ENCODE measurements at places on chromosomes 5 and 9. TPM values are rescaled to one million over a fixed set of nuclear protein-coding genes. Genes with fewer than 3 reads are reported as not detected.

Gene TPPP
- total RNA-seq: 2.6 TPM

Gene HAPLN1
- total RNA-seq: 2.9 TPM

Gene PPP1R26
- 50.2 TPM for total RNA-seq

Gene CDH6
- total RNA-seq: 132 TPM

Gene SLC34A3
- 0.27 TPM for total RNA-seq

DNA sequence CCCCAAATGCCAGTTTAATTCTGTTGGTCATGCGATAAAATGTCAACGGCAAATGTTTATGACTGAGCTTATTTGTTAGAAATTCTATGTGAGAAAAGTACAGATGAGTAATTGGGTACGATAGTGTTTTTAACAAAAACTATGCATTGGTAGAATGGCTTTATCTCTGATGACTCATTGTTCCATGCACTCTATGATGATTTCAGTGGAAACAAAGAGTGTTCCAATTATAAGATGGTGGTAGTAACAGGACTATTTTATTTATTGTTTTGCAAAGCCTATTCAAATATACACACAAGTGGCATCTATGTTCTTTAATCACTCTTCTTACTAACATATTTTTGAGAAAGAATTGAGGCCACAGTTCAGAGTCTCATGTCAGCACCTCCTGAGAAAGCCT, 353.7 kb upstream of the IRX2 start:
- no peaks in the 10 kb centered on the region for H3K36me3 ChIP-seq
- peaks cover 32% of the 10 kb centered on the region for H3K4me1 ChIP-seq
- DNase-seq: no peak

- peaks cover 22% of the 10 kb centered on the region for H3K27me3 ChIP-seq
- no peak for DNase-seq
- no peak overlapping the region for H3K4me3 ChIP-seq
- H3K36me3 ChIP-seq: no peaks in the 10 kb centered on the region
- no peak overlapping the region for H3K27ac ChIP-seq
Observed at GRCh38 chr5:151682751-151683331, 3.9 kb downstream of the SPARC start.

DNA sequence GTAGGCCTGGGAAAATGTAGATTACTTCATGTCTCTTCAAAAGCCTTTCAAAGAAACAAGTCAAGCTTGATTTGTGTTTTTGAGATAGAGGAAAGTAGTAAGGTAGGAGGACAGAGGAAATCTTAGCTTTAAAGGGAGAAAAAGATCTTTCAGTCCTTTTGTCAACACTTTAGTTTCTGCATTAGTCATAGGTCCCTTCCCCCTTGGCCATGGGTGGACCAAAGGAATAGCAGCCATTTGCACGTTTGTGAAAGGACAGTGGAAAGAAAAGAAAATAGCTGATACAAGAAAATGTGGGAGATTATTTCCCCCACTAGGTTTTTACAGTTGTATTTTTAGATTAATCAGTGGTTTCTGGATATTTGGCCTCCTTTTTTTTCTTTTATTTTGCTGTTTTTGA, 121.9 kb upstream of the GRHPR start:
- H3K27me3 ChIP-seq: no peaks in the 10 kb centered on the region
- peaks cover 4% of the 10 kb centered on the region for H3K36me3 ChIP-seq
- DNase-seq: no peak
- H3K4me3 ChIP-seq: no peak overlapping the region
- H3K27ac ChIP-seq: no peak overlapping the region
- H3K4me1 ChIP-seq: no peaks in the 10 kb centered on the region

GRCh38 chr9:133741716-133742115, 3.6 kb upstream of the SARDH start:
- peaks cover 3% of the 10 kb centered on the region for H3K27me3 ChIP-seq
- H3K4me3 ChIP-seq: no peak overlapping the region
